Dermis blood vessel endothelial cell (primary cell): ENCODE measurements at places on chromosomes 7 and 10. TPM values are rescaled to one million over a fixed set of nuclear protein-coding genes. Genes with fewer than 3 reads are reported as not detected.

ZC3HAV1L gene
- 16.4 and 20.8 TPM in 2 replicates for total RNA-seq

NDUFB2 gene
- total RNA-seq, result 124 and 217 TPM in 2 replicates

SEMA3C gene
- total RNA-seq, result 0.85 and 4.2 TPM in 2 replicates

SFXN2 gene
- 7.1 and 13.7 TPM in 2 replicates for total RNA-seq

AGMO gene
- 1.9 and 6.7 TPM in 2 replicates for total RNA-seq

COL17A1 gene
- total RNA-seq, result 0.34 and 0.84 TPM in 2 replicates

CDHR1 gene
- total RNA-seq, result 0.68 and 2.3 TPM in 2 replicates

PGAM2 gene
- total RNA-seq, result 0.19 and 0.51 TPM in 2 replicates

CXCL12 gene
- 2.9 and 5.1 TPM in 2 replicates for total RNA-seq

CHRM2 gene
- not detected in 2 replicates for total RNA-seq

GPNMB gene
- total RNA-seq, result 0.65 and 0.68 TPM in 2 replicates

NUTM2A gene
- total RNA-seq, result 0.09 and 0.85 TPM in 2 replicates

CRTAC1 gene
- 0.51 and 1.3 TPM in 2 replicates for total RNA-seq

ITIH2 gene
- total RNA-seq, result not detected in 2 replicates

GPR85 gene
- 0.42 and 0.85 TPM in 2 replicates for total RNA-seq

PROSER2 gene
- 7.5 and 11.2 TPM in 2 replicates for total RNA-seq

ACTL6B gene
- total RNA-seq, result not detected in 2 replicates

VAX1 gene
- total RNA-seq, result not detected in 2 replicates

PON3 gene
- total RNA-seq, result 0.85 and 0.93 TPM in 2 replicates

UTF1 gene
- not detected in 2 replicates for total RNA-seq

TASOR2 gene
- 81.7 and 82.4 TPM in 2 replicates for total RNA-seq

HTR5A gene
- not detected in 2 replicates for total RNA-seq

JCAD gene
- 74.7 and 96.4 TPM in 2 replicates for total RNA-seq

TLX1 gene
- not detected in 2 replicates for total RNA-seq

NME8 gene
- not detected in 2 replicates for total RNA-seq

ZNF37A gene
- total RNA-seq, result 9.4 and 10.9 TPM in 2 replicates
